ENCODE measurements at places on chromosomes 1 and 21.

DNA sequence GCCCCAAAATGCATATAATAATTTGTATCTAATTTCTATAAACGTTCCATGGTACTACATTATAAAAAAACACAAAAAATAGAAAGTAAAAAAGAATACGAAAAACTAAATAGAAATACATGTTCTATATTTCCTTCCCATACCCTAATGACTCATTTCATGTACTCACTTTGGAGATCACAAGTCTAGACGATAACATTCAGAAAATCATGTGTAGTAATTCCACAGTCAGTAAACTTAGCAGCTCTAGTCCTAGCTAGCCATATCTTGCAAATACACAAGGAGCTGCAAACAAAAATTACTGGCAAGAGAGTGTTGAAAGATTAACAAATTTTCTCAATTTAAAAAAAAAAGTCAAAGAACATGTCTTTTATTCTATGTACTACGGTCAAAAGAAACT, 1.4 kb downstream of the GOLPH3L start:
- DNase-seq = no peak

- DNase-seq = no peak
These were observed 158.7 kb upstream of the IRF2BP2 start for GRCh38 chr1:234768569-234769283.

- DNase-seq = peak; percentile 81
These were observed 758 bp downstream of the PTBP2 start for GRCh38 chr1:96722161-96722922.

DNA sequence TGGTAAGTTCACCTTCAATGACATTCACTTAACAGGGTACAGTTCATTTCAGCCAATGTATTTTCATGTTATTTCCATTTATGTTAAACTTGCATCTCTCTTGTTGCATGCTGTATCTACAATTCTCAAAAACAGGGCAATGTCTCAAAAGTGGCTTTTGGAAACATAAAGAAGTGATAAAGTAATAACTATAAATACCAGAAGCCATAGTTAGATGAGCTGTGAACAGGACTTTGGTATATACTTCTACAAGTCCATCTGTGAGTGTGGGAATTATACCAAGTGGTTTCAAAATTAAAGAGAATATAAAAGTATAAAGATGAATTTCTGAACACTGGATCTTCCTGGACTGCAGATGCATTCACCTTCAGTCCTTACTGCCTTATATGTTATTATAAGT, 585.4 kb upstream of the PBX1 start:
- DNase-seq = no peak

- DNase-seq = no peak
These were observed 731.4 kb downstream of the KCNT2 start for GRCh38 chr1:195876792-195877191.

DNA sequence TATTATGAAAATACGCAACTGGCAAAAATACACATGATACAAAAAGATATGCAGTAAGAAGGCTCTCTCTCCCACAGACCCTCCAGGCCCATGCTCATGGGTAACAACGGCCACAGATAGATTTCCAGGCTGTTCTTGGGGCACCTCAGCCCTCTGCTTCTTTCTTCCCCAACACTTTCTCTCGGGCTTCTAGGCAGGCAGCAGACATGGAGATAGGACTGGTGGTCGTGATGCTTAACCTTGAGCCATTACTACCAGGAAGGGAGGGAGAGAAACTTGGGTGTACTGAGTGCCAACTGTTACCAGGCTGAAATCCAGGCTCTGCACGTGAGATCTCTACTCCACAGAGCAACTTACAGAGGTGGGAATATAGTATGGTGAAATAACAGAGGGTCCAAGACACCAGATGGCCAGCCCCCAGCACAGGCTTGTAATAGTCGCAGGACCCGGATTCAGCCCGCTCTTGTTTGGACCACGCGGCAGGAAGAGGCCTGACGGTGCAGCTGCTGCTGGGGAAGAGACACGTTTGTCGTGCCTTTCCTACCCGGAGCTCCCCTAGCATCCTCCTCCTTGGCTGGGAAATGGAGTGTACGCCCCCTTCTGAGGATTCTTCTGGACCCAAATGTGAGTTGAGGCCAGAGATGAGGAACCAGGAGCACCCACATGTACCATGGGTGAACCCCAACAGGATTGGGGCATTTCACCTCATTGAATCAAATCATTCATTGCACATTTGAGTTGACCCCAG, 441.1 kb upstream of the VAMP3 start:
- no peak for DNase-seq

DNA sequence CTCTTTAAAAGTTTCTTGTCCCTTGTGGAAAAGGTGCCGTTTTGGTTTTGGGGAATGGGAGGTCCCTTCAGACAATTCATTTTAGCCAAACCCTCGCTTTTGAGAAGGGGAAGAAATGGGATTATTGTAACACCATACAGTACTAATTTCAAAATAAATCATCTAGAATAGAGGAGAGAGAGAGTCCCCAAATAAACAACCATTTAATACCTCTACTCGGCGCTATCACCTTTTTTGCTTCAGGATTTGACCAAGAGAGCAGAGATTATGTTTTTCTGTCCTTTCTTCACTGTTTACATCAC, 770 bp upstream of the RC3H1 start:
- DNase-seq = no peak

GRCh38 chr1:967466-968343, 1.4 kb downstream of the PLEKHN1 start:
- DNase-seq = no peak

- DNase-seq = no peak
These were observed 108.5 kb upstream of the IPO9 start for GRCh38 chr1:201720522-201720844.
